Stimulated activated CD8-positive, alpha-beta memory T cell treated with anti-CD3 and anti-CD28 coated beads, Interleukin-7, amount 100 ng/mL, for 1 hour (primary cell): ENCODE measurements at places on chromosomes 5 and 9.

GRCh38 chr5:141910271-141910673, 13.4 kb upstream of the DELE1 start:
- DNase-seq = no peak

DNA sequence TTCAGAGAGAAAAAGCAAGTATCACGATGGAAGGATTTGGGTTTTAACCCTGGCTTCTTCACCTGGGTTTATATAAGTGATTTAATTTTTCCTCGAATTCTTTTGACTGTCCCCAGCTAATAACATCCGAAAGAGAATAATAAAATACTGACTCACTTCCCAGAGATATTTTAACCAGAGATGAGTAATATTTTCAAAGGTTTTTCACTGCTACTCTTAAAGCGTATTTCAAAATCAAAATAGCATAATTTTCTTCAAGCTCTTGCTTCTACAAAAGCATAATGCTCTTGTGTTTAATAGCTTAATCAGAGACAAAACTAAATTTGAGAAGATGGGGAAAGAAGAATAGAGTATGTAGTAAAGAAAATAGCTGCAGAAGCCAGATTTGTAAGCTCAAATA, 215.2 kb upstream of the PTGER4 start:
- DNase-seq = no peak

DNA sequence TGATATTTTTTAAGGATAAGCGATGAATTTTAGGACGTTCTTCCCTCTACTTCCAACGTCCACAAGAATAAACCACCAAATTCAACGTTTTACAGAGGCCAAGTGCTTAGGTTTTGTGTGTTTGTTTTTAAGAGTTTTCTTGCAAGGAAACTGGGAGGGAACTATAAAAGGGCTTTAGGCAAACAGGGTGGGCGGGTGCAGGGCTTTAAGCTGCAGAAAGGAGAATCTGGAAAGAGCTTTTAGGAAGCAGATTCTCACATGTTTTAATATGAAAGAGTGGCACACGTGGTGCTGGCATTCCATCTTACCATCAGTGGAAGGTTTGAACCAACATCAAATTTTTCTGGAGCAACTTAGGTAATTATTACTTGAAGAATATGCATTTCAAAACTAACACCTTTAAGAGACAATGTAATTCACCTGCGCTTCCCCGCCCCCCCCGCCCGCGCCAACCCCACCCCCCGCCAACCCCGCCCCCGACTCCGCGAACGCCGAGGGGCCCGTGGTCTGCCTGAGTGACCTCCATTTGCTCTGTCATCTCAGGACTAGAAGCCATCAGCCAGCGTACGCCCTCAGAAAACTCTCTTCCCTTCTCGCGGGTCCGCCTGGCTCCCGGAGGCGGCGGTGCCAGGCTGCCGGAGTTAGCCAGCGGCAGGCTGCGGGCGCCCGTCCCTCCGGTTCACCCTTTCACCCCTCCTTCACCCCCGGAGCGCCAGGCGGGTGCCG, 911 bp upstream of the PIK3R1 start:
- peak; percentile 43 for DNase-seq

GRCh38 chr9:118734696-118735095, 634.5 kb downstream of the BRINP1 start:
- DNase-seq = no peak

GRCh38 chr9:16869882-16870595, 431 bp downstream of the BNC2 start:
- DNase-seq = no peak

- DNase-seq = no peak
These were observed 21.4 kb upstream of the SPARC start for GRCh38 chr5:151708126-151708525.

DNA sequence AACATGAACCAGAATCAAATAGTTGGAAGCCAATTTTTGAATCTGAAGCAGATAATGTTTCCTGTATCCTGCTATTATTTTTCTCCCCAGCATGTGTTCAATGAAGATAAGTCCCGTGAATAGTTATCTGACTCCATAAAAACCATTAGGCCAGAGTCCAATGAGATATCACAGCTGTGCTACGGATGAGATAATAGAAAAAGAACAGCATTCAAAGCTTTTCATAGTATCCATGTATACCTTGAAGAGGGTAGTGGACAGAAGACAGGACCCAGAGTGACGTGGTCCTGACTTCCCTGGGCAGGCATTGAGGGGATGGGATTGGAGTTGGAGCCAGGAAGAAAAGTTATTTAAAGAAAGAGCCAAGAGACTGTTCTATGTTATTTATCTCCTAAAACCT, 50.7 kb upstream of the C6 start:
- DNase-seq = no peak

DNA sequence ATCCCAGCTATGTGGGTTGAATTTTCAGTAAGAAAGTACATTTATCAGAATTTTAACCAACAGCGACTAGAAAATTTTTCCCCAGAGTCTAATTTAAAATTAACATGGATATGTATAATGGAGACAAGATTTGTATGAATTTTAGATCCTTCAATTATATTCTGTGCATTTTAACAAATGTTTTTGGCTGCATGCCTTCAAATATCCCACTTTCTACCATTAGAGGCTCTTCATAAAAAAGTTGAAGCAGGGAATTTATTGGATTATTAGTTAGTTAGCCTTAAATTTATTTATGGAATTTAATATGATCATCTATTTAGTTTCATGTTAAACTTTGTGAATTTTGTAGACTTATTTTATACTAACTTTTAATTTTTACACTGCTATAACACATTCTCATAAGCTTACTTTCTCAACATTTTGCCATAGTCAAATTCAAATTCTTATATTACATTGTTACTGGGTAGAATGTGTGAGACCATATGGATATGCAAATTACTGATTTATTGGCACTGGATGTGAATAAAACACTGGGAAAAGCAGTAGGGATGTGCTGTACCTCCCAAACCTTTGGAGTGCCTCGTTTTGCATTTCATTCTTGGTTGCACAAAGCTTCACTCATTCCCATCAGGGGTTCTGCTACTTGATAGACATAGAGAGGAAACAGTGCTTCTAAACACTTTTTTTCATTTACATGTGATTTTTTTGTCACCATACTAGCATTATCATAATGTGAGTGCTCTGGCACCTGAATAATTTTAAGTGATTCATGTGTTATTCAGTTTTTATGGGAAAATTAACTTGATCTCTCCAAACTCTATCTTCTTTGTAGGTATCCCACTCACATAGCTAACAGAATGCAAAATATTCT, 491.8 kb upstream of the COX7C start:
- no peak for DNase-seq

DNA sequence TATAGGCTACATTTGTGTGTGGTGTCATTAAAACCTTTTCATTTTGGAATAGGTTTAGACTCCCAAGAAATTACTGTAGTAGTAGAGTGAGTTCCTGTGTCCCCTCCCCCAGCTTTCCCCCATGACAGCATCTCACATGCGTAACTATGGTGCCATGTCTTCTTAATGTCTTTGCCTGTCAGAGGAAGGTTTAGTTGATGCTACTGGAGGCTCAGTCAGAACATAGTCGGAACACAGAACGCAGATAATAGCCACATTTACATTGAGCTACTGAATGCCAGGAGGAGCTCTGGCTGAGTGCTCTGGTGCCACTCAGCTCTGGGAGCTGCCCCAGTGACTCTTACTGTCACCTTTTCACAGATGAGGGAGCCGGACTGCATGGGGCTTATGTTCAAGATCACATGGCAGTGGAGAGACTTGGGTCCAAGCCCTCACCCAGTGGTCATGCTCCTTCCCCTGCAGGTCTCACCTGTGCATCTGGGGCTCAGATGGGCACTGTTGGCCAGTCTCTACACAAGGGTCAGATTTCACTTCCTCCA, 223.6 kb downstream of the AOPEP start:
- DNase-seq = no peak

DNA sequence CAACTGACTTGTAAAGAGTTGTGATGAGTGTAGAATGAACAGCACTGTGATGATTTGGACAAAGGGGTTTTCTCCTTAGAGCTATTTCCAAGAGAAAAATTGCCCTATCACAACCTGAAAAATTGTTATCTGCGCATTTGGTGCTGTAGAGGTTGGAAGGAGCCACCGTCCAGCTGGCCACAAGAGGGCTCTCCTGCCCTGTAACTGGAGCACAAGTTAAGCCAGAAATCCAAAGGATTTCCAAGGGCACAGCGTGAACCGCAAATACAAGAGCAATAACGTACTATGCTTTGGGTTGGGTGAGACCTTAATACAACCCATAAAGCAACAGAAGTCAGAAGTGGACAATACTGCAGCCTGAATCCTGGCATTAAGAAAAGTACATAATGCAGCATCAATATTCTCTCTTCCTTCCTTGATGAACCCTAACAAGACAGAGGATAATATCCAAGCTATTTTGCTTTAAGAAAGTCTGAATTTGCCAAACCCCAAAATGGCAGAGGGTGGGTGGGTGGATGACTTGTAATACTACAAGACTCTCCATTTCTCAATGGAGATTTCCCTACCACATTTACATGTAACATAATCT, 56.8 kb upstream of the SMIM32 start:
- no peak for DNase-seq

DNA sequence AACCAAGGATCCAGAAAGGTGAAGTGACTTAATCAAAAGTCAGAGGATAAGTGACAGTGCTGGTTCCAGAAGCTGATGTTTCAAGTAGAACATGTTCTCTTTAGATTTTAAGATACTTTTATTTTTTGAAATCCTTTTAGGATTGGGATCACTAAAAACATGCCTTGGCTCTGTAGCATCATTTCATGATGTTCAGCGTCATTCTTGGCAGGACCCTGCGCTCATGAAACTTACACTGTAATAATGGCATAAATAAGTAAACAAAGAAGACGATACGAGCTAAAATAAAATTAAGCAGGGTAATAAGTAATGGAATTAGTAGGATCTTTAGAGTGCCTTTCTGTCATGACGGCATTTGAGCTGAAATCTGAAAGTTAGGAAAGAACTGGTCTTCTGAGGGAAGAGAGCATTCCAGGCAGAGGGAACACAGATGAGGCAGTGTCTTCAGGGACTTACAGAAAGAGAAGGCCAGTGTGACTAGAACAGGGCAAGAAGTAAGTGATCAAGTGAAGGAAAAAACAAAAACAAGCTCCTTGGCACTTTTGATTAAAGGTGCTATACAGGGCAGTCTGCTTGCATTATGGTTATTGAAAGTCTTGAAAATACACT, 19.9 kb downstream of the CTNNA1 start:
- no peak for DNase-seq

DNA sequence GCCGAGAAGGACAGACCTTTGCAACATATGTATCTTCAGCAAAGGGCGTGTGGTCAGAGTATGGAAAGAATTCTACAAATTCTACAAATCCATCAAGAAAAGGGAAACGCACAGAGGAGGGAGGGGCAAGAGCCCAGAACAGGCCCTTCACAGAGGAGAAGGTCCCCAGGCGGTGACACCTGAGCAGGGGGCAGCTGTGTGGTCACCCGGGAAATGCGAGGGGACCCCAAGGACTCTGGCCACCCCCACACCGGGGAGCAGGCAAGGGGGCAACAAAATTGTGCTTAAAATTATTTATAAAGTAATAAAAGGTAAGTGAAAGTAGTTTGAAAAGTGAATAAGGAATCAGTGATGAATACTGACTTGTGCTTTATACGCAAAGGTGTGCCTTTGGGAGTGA, 17.6 kb downstream of the NACC2 start:
- no peak for DNase-seq

GRCh38 chr5:7242118-7242710, 153.7 kb upstream of the ADCY2 start:
- DNase-seq = no peak

DNA sequence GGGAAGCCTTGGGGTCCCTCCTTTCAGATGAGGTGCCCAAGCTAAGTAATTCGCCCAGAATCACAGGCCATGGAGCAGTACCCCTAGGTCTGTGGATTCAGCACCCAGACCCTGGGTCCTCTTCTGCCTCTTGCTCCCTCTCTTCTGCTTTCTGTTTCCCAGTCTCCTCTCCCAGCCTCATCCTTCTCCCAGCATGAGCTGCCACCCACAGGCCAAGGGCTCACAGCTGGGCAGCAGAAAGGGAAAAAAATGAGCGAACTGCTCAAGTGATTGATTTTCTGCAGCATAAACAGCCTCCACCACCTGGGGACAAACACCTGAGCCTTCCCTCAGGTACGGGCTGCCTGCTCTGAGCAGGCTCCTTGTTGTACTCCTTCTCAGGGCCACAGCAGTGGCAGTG, 113.9 kb upstream of the SAP30L start:
- DNase-seq = no peak

- no peak for DNase-seq
These were observed 46.5 kb downstream of the DUSP1 start for GRCh38 chr5:172724242-172725183.

GRCh38 chr9:77809552-77809951, 161.4 kb upstream of the GNA14 start:
- DNase-seq = no peak

DNA sequence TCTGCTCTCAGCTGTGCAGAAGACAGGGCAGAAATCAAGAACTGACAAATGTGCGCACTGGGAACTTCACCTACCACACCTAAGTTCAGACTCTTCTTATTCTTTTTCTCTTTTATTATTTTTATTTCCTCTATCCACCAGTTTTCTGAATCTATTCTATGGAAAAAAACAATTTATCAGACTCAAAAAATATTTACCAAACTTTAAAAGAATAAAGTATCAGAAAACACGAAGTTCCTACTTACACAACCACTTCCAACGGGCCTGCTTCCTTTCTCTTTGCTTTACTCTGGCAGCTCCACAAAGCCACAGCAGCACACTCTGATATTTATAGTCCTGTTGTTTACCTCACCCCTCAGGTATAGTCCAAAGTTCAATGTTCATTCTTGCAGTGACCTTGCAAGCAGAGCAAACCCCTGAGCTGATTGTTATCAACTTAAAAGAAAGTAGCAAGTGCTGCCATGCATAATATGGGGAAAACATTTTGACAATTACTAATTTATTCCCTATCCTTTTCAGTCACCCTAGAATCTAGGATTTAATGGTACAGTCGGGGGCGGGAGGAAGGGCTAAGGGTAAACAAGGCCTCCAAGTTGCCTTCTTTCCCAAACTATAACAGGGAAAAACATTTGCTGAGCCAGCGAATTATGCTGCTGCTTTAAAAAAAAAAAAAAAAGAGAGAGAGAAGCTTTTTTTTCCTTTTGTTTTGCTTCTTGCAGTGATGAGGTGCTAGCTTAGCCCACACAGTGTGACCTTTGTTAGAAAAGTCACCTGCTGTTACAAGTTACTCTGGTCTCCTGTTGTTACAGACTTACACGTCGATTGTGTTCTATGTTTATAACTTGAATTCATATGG, at the start of gene SELENOP:
SELENOP (minus strand) TSS at position 302 of the 856 bp plus-strand sequence. CDS start 3,539 bp downstream, outside the sequence.
- DNase-seq = no peak

DNA sequence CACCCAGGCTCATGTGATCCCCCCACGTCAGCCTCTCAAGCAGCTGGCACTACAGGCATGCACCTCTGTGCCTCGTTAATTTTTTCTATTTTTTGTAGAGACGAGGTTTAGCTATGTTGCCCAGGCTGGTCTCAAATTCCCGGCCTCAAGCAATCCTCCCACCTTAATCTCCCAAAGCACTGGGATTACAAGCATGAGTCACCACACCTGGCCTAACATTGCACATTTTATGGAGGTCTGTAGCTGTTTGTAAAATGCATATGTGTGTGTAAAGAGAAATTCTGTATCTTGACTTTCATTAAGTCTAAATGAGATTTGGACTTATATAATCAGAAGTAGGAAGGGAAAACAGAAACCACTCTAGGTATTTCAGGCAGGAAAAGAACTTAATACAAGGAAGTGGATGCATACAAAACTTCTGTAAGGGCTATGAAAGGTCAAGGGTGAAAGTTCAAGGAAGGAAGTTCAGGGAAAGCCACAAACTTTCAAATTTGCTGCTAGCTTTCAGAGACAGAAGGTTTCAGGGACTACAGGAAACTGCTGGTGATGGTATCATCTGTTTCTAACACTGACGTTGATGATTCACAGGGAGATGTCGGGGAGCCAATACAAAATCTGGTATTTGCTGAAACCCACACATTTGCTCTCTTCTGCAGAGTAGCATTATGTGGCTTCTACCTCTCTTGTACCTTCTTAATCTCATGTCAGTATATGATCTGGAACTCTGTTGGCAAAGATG, 209.4 kb downstream of the PIK3R1 start:
- no peak for DNase-seq
